Right lobe of liver (tissue), 6 donors: ENCODE measurements at places on chromosomes 1 and 21.

DNA sequence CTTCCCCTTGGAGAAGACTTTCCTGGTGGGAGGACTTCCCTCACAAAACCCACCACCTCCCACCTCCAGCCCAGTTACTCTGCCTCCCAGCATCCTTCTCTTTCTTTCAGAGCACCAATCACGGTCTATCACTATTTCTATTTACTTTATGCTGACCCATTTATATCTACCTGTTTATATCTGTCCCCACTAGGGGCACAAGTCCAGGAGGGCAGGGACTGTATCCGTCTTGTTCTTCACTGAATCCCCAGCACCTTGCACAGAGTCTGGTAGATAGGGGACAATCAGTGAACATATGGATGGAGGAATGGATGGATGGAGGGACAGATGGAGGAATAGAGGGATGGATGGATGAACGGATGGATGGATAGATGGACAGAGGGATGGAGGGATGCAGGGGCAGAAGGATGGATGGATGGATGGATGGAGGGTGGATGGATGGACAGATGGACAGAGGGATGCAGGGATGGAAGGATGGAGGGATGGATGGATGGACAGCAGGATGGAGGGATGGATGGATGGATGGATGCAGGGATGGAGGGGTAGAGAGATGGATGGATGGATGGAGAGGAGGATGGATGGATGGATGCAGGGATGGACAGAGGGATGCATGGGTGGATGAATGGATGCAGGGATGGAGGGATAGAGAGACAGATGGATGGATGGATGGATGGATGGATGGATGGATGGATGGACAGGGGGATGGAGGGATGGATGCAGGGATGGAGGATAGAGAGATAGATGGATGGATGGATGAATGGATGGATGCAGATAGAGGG lies 5.5 kb downstream of the C1QB start:
- DNase-seq = no peak

GRCh38 chr1:162206300-162206699 lies 136.8 kb downstream of the NOS1AP start:
- DNase-seq = no peak

DNA sequence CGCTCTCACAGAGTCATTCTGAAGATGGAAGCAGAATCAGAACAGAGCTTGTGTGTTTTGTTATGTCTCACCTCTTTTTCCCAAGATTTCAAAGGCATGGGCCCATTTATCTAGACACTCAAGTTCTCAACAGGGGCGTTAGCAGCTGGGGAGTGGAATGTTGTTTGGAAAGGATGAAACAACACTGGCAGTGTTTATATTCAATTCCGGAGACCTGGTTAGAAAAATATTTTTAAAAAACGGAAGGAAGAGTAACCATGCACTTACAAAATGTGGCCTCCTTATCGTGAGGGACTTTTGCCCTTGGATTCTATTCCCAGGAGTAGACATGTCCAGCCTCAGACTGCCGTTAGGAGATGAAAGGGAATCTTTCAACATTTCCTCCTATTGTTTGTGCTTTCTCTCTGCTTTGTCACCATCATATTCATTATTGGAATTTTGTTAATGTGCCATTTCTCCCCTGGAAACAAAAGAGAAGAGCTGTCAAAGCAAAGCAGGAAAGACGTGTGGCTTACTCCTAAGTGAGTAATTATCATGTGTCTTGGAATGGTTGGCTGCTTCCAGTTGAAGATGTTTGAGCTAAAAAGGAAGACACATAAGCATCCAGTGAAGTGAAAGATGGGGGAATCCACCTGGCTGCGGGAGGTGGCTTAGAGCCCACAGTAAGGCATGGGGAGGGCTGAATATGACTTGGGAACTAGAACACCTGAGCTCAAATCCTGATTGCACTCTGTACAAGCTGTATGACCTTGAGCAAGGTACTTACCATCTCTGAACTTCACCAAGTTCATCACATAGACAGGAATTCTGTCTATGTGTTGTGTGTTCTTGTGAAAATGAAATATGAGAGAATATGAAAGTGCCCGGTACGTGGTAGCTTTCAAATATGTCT lies 71.7 kb upstream of the JUN start:
- no peak for DNase-seq

DNA sequence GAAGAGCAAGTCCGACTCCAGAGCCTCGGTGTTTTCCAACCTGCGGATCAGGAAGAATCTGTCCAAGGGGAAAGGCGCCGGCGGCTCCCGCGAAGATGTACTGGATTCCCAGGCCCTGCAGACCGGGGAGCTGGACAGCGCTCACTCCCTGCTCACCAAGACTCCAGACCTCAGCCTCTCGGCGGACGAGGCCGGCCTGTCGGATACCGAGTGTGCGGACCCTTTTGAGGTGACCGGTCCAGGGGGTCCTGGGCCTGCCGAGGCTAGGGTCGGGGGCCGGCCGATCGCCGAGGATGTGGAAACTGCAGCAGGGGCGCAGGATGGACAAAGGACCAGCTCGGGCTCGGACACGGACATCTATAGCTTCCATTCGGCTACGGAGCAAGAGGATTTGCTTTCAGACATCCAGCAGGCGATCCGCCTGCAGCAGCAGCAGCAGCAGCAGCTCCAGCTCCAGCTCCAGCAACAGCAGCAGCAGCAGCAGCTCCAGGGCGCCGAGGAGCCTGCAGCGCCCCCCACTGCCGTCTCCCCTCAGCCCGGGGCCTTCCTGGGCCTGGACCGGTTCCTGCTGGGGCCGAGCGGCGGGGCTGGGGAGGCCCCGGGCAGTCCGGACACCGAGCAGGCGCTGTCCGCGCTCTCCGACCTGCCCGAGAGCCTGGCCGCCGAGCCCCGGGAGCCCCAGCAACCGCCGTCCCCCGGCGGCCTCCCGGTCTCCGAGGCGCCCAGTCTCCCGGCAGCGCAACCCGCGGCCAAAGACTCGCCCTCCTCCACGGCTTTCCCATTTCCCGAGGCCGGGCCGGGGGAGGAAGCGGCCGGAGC lies 827 bp downstream of the FMN2 start:
- no peak for DNase-seq

- DNase-seq = no peak
These were observed 1.3 kb downstream of the USP1 start for GRCh38 chr1:62438163-62438562.

DNA sequence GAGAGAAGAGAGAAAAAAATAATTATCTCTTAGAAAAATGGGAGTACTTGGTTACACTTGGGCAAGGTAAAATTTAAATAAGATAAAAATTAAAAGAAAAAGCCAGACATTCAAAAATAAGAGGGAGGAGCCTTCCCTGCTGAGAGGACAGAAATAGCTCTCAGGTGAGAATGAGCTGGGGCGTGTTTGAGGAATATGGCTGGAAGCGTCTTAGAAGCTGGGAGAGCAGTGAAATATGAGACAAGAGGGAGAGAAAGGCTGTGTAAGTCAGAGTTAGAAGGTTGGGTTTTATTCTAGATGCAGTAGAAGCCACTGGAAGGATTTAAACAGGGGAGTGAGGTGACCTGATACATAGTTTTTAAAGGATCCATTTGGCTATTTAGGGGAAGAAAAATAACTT lies 154.2 kb upstream of the L1TD1 start:
- no peak for DNase-seq
